ENCODE measurements at places on chromosomes 11 and 22.
A peak's percentile ranks its signal among the peaks of the same experiment; 100 is the strongest.

GRCh38 chr22:30262112-30262511 is 4.5 kb downstream of the OSM start:
- no peak for DNase-seq

DNA sequence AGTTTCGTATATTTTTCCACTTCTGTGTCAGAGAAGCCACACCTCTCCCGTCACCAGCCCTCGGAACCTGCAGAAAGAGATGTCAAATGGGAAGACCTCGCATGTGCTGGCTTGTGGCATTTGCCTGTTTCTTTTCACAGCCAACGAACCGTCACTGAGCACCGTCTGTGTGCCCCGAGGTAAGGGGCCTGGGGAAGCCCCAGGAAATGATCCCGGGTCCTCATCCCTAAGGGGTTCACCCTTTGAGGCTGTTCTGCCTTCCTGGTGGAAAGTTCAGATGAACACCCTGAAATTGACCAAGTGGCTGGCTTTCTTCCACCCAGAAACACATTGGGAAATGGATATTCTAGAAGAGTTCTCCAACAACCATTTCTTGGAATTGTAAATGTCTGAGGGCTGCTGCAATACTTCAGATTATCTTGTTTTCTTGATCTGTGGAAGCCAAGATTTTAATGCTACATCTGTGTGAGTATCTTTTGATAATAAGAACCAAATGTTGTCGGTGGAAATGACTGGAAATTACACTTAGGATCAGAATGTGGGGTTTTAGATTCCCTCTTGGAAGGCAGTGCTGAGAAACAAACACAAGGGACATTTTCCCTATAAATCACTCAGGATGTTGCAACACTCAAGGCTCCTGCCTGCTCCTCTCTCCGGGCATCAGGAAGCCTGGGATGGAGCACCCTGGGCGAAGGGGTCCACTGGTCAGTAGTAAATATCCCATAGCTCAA is 37.6 kb downstream of the RIBC2 start:
- no peak for DNase-seq

GRCh38 chr22:32448980-32449379 is 15.3 kb downstream of the BPIFC start:
- no peak for DNase-seq

DNA sequence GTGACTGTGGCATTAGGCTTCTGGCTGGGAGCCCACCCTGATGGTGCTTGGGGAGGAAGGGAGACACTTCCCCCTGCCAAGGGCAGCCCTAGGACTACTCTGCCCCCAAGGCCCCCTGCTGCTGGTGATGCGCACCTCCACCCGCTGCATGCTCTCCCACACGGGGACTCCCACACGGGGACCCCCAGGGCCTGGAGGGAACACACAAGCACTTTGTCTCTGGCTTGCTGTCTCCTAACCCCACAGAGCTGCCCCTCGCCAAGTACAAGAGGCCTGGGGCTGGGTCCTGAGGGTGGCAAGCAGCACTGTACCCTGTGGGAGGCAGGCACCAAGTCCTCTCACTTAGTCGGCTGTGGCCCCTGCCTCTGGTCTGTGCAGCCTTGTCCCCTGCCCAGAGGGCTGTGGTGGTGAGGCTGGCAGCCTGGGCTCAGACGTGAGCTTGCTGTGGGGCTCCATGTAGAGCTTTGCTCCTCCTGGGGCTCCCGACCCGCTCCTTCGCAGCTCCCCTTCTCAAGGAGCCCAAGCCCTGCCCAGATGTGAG is 7.9 kb downstream of the LRRC75B start:
- DNase-seq = no peak

- DNase-seq = no peak
These were observed 1.0 kb upstream of the NPAS4 start for GRCh38 chr11:66419825-66420224.

DNA sequence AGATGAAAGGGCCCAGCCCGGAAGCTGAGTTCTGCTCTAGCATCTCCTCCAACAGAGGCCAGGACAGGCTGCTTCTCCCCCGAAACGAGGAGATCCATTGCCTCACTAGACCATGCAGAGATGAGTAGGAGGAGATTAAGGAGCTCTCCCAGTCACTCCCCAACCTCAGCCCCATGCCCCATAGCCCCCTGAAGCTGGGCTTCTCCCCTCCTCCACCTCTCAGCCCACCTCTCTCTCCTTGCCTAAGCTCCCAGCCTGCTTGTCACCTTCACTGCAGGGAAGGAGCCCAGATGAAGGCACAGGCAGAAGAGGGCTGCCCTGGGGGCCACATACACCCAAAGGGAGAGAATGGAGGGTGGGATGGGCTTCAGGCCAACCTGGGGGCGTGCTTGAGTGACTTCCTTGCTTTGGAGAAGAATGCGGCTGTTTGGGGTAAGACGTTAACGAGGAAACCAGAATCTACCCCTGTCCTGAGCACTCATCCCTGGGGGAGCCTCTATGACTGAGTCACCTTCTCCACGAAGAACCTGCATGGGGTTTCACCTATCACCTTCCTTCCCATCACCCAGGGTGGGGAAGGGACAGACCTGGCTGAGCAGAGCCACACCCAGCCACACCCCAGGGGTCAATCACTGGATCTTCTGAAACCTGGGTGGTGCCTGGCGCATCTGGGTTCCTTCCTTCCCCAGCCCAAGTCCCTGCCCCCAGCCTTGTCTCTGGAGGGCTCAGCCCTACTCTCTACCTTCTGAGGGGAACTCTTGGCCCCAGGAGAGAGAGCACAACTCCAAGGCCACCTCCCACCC is 11.6 kb upstream of the GNAZ start:
- DNase-seq = no peak

DNA sequence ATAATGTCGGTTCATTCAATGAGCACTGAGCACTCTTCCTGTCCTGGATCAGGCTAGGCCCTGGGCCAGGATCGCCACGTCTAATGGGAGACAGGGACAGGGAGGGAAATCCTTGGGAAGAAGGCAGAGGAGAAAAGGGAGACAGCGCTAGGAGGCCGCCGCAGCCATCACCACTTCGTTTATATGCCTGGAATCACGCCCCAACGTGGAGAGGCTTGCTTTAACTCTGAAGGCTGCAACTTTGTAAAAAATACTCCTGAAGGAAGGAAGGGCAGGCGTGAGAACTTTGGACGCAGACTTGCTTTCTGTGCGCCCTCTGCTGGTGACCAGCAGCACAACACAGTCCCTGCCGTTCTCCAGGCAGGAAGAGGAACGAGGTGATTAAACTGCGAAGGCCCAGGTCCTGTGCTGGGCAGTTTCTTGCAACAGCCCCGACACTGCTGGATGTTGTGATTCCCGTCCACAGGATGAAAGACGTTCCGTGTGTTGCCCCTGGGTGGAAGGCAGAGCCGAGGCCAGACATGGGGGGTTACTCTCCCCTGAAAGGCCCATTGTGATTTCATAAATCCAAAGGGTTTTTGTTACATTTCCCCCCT is 22.1 kb downstream of the RIBC2 start:
- DNase-seq = peak; percentile 76

DNA sequence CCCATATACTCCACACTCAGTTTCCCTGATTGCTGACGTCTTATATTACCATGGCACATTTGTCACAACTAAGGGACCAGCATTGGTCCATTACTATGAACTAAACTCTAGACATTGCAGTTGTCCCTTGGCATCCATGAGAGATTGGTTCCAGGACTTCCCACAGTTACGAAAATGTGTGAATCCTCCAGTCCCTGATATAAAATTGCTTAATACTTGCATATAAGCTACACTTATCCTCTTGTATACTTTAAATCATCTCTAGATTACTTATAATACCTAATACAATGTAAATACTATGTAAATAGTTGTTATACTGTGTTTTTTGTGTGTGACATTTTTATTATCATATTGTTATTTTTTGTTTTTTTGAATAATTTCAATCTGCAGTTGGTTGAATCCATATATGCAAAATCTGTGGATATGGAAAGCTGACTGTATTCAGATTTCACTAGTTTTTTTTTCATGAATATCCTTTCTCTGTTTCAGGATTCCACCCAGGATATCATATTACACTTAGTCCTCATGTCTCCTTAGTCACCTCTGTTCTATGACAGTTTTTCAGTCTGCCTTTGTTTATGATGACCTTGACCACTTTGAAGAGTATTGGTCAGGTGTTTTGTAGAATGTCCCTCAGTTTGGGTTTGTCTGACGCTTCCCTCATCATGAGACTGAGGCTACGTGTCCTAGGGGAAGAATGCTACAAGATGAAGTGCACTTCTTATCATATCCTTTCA is 55.3 kb downstream of the INSC start:
- DNase-seq = no peak

DNA sequence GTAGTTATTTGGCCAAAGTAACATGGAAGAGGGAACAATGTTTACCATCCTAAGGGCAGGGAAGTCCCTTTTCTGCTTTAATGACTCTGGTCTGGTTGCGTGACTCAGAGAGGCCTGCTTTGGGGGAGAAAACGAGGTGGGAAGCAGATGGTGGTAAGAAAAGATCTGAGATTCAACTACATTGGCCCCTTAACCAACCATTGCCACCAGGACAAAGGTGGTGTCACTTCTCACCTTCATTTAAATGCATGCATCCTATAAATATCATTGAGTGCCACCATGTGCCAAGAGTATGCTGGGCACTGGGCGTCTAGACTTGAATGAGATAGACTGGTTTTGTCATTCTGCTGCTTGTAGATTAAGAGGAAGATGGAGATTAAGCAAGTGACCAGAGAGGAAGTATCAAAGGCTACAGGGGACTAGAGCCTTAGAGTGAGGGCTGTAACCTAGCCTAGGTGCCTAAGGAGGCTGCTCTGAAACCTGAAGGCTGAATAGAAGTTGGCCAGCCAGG is 3.6 kb upstream of the SORL1 start:
- peak; percentile 60 for DNase-seq
